Esophagus mucosa (tissue), 1 donor: ENCODE measurements at places on chromosomes 12 and 14.

GRCh38 chr12:107373238-107373809, 280.0 kb upstream of the CRY1 start:
- ATAC-seq = no peak

GRCh38 chr12:69689638-69690037, 9.5 kb downstream of the BEST3 start:
- no peak for ATAC-seq

DNA sequence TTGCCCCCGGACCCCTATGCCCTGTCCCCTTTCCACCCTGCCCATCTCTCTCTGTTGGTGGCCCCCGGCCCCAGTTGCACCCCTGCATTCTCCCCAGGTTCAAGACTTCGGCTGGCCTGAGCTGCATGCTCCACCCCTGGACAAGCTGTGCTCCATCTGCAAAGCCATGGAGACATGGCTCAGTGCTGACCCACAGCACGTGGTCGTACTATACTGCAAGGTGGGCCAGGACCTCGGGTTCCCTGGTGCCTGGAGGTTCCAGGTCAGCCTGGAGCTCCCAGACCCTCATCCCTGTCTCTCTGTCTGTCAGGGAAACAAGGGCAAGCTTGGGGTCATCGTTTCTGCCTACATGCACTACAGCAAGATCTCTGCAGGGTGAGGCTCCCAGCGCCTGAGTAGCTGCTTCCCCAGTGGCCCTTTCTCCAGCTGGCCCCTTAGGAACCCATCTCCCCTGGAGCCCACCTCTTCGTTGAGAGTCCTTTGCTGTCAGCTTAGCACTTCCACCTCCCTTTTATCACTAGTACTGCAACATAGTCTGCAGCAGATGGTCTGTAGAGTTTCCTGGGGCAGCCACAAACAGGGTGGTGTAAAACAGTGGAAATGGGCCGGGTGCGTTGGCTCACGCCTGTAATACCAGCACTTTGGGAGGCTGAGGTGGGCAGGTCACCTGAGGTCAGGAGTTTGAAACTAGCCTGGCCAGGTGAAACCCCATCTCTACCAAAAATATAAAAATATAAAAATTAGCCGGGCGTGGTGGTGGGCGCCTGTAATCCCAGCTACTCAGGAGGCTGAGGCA, 5.8 kb downstream of the TNS2 start:
- no peak for ATAC-seq

GRCh38 chr12:52600071-52600470, 1.2 kb downstream of the KRT72 start:
- no peak for ATAC-seq

DNA sequence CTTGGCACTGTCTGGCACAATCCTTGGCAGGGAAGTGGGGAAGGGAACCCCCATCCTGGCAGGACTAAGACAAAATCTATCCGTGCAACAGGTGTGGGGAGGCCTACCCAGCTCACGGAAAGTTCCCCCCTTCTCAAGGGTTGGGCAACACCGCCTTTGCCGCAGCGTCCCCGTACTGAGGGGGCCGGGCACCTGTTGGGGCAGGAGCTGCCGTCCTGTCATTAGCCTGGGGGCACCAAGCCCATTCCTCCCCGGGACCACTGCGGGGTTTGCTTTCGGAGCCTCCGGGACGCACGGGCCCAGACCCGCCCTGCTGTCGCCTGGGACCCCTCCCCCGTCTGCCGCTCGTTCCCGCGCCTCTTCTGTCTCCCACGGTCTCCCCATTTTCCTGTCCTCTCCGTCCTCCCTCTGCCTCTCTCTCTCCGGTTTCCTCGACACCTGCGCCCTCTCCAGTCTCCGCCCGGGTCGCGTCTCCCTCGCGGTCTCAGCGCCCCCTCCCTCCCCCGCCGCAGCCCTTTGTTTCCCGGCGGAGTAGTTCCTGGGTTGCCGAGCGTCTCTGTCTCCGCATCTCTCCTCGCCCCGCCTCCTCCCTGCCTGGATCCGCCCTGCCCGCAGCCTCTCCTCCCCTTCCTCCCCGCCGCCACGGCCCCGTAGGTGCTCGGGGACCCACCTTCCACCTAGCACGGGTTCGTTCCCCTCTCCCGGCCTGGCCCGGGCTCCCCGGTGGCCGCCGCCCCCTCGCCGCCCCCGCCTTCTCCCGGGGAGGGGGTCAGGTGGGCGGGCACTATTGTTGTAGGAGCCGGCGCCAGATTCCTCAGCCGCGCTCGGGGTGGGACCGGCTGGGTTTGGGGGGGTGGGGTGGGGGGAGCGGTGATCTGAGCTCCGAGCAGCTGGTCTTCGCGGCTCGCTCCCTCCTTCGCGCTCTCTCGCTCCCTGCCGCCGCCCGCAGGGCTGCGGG, at the start of gene CACNB3:
CACNB3 (plus strand) TSS at position 624 of the 958 bp plus-strand sequence. CDS start 434 bp downstream, outside the sequence.
- ATAC-seq = peak; percentile 22

DNA sequence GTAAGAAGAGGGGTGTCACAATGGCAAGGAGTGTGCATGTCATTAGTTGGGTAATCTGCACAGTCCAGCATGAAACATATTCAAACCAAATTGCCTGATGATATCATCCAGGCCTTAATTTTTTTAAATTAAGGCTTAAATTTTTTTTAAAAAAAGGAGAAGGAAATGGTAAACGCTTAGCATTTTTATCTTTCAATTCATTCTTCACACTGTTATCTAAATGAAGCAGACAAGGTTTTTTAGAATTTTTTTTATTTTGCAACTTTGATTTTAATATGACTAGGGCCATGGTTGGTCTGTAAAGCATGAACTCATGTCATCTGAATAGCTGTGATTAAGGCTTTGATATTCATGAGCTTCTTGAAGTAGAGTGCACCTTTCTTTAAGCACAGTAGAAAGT, 362.5 kb downstream of the SYT1 start:
- no peak for ATAC-seq

GRCh38 chr14:53792909-53793308, 163.7 kb downstream of the BMP4 start:
- ATAC-seq = no peak

DNA sequence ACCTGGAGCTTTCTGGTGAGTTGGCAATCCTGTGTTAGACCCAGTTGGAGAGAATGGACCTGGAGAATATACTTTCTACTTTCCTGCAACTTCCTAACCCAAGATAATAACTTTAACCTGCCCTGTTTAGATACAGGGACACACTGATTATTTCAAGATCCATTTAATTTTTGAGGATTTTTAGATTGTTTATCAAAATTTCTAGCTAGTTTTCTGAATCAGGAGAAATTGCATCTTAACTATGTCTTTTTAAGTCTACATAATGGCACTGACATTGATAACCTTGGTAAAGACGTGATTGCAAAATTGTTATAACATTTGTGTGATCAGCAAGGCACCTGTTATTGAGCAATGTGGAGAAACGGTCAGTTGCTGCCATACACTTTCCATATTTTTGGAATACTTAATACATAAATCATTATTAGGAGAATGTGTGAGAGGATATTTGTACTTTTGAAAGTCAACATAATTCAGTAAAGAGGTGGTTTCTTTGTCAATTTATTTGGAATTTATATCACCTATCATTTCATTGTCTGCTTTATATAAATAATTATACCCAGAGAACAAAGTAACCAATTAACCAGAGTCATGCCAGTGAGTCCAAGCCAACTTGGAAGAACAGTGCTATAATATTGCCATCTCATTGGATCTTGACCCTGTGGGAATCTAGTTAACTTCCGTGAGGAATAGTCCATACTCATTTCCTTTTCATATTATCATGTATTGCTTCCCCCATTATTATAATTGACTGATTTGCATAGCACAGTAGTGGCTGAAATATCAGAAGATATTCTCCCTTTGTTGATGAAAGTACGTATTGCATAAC, 28.4 kb downstream of the NFYB start:
- no peak for ATAC-seq

DNA sequence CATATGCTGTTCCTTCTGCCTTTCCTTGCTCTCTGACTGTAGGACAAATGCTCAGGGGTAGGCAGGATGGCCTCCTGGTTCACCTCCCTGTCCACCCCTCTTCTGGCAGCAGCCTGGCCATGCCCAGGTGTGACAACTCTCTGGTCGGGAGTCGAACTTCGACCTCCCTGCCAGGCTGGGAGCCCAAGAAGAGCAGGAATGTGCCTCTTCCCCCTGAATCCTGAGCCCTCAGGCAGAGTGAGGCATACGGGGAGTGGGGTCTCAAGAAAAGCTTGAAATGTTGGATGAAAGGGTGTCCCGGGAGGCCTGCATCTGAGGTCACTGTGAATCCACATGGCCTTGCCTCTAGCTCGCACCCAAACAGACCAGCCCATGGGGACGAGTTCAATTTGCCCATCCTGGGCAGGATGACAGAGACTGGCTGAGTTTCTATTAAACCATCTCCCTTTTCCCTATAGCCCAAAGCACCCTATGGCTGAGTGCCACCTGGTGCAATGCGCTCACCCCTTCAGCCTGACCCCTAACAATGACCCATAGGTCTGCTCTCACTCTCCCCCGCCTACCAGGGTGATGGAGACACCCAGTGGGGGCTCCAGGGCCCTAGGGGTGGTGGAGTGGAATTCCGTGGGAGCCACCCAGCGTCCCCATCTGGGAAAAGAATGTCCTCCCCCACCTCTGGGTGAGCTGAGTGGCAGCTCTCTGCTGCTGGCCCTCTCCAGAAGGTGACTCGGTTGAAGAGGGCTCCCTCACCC, 52.9 kb upstream of the DIO3 start:
- no peak for ATAC-seq

GRCh38 chr12:84691266-84691665, 221.3 kb downstream of the SLC6A15 start:
- ATAC-seq = no peak

- peak; percentile 66 for ATAC-seq
These were observed 84.8 kb downstream of the PEBP1 start for GRCh38 chr12:118220702-118221101.

DNA sequence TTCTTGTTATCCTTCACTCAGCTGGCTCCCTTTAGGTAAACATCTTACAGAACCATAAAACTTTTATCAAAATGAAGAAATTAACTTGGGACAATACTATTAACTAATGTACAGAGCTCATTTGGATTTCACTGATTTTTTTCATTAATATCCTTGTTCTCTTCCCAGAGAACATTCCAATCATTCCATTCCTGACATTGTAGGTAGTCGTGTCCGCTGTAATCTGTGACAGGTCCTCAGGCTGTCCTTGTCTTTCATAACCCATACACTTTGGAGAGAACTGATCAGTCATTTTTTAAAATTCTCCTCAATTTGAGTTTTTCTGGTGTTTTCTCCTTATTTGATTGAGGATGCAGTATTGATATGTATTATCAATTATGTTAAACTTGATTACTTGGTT, 916.8 kb downstream of the GALC start:
- ATAC-seq = no peak

GRCh38 chr12:47193066-47193465, 113.3 kb upstream of the AMIGO2 start:
- ATAC-seq = no peak

GRCh38 chr14:24483604-24484252, 24.3 kb downstream of the CMA1 start:
- ATAC-seq = no peak

GRCh38 chr12:14261861-14262260, 103.6 kb upstream of the ATF7IP start:
- ATAC-seq = no peak

GRCh38 chr14:52950898-52951680, at the start of gene FERMT2:
TSS of gene FERMT2 (minus strand) at chr14:52951050. CDS start at chr14:52950568, 482 bp downstream.
- ATAC-seq = peak; percentile 77

- no peak for ATAC-seq
These were observed 519 bp upstream of the AP1G2 start for GRCh38 chr14:23568021-23568599.

DNA sequence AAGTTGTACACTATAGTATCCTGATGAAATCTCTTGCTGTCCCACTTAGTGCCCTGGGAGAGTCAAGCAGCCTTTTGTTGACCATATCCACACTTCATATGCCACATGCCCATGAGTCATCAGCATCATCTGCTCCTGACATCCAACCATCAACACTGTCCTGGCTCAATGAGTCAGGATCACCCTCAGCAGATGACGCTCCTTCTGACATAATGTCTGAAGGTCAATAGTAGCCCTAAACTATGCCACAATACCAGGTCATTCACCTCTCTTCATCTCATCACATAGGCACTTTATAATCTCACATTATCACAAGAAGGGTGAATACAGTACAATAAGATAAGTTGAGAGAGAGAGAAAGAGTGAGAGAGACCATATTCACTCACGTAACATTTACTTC, 369.0 kb upstream of the FAR2 start:
- ATAC-seq = peak; percentile 35

DNA sequence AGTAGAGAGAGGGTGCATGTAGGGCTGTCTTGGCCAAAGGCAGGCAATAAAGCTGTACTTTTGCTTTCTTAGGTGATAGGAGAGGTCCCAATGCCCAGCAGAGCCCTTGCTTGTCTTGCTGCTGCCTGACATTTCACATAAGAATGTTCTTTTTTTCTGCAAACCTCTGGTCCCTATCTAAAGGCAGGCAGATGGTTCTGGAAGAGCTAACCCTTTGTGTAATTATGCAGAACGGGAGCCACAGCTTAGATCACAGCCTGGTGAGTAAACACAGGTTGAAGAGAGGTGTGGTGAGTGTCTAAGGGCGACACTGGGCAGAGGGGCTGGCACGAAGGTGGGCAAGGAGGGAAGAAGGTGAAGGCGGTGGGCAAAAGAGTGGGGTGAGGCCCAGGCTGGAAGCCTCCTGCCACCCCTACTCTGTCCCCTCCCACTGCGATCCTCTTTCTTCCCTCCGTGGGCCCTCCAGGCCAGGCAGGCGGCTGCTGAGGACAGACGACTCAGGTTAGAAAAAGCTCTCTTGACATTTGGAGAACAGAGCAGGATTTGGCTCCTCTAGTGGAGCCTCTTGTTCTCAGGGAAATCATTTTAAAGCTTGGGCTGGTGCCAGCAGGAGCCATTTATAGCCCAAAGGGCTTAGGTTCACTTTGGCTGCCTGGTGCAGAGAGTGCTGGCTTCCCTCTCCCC, 42.8 kb downstream of the PRMT8 start:
- ATAC-seq = no peak

GRCh38 chr12:123139926-123140675, 10.8 kb downstream of the PITPNM2 start:
- peak; percentile 29 for ATAC-seq

DNA sequence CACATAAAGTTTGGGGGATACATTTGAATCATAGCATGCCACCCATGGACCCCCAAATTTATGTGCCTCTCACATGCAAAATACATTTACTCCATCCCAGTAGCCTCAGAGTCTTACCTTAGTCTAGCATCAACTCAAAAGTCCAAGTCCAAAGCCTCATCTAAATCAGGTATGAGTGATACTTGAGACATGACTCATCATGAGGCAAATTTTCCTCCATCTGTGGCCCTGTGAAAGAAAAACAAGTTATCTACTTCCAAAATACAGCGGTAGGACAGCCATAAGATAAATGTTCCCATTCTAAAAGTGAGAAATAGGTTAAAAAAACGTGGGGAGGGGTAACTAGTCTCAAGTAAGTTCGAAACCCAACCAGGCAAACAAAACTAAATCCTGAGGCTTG, 444.2 kb downstream of the SNAPC1 start:
- ATAC-seq = no peak

GRCh38 chr14:102594514-102595175, 2.2 kb downstream of the RCOR1 start:
- no peak for ATAC-seq
